ENCODE measurements at places on chromosomes 2 and 18. TPM values are rescaled to one million over a fixed set of nuclear protein-coding genes. Genes with fewer than 3 reads are reported as not detected.

GRCh38 chr18:13658436-13659204 is 67.7 kb downstream of the FAM210A start:
- peaks cover 51% of the 10 kb centered on the region for H3K4me1 ChIP-seq
- no peak overlapping the region for H3K4me3 ChIP-seq
- no peak for DNase-seq
- H3K27ac ChIP-seq, result peak overlapping the region; percentile 3
- H3K36me3 ChIP-seq, result no peaks in the 10 kb centered on the region

DNA sequence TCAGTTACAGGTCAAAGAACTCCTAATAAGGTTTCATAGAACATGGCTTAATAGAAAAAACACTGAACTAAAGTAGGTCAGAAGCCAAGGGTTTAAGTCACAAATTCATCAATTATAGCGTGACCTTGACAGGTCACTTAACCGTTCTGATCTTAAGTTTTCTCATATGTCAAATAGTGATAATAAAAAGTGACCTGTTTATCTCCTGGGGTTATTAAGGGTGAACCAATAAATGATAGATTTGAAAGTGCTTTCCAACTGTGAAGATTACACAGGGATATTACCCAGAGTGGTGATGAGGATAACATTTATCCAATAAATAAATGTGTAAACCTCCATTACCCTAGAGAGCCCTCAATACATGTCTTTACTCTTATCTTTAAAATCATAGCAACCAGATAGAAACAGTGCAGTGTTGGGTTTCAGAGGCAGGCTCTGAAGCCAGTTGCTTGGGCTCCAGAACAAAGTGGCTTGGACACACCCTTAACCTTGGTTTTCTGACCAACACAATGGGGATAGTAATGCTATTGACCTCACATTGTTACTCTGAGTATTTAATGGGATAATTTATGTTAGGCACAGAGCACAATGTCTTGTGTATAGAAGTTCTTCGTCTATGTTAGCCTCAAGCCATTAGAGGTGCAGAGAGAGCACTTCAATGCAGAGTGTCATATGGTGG is 48.6 kb downstream of the KLHL14 start:
- no peaks in the 10 kb centered on the region for H3K36me3 ChIP-seq
- no peaks in the 10 kb centered on the region for H3K4me1 ChIP-seq
- no peak overlapping the region for H3K27ac ChIP-seq
- H3K4me3 ChIP-seq, result no peak overlapping the region
- DNase-seq, result no peak
- H3K27me3 ChIP-seq, result peaks cover 6% of the 10 kb centered on the region

DNA sequence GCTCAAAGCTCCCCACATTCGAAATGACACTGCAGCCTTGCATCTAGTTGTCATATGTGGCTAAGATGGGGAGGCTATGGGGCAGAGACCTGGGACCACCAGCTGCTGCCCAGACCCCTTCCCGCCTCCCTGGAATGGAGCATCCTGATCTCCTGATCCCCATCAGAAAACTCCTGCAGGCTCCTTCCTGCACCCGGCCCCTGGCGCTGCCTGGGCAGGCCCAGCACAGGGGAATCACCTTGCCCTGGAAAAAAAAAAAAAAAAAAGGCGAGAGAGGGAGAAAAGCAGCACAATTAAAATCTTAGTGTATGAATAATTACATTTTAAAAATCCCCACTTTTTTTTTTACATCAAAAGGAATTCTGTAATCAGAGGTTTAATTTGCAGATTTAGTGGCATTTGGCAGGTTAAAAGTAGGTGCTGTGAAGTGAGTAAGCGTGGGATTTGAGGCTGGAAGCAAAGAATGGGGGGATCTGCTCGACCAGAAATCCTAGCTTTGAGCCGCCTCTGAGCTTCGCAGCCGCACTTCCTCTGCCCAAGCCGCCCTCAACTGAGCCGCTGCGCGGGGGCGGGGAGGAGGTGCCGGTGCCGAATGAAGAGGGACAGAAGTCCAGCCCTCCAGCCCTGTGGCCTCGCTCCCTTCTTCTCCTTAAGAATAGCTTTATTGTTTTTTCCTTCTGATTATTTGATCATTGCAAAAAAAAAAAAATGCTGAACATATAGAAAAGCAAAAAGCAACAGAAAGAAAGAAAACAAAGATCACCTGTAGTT is 30.0 kb downstream of the THNSL2 start:
- no peaks in the 10 kb centered on the region for H3K36me3 ChIP-seq
- no peak overlapping the region for H3K27ac ChIP-seq
- DNase-seq, result no peak
- H3K4me3 ChIP-seq, result peak overlapping the region; percentile 51
- H3K4me1 ChIP-seq, result peaks cover 10% of the 10 kb centered on the region

DNA sequence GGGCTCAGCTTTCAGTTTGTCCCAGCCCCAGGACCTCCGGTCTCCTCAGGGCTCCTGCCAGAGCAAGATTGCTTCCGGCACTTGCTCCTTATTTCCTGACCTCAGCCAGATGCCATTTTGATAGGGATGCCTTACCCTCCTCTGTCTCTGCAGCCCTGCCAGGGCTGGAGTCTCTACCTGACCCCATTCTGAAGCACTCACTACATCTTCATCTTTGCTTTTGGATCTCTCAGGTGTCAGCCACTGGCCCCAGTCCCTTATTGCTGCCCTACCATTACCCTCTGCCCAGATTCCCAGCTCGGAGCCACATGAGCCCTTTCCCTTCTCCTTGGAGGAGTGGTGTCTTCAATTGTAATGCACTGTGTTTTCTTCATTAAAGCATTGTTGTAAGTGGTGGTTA is 17.1 kb downstream of the OSBPL6 start:
- peaks cover 7% of the 10 kb centered on the region for H3K4me1 ChIP-seq
- no peak for DNase-seq
- no peak overlapping the region for H3K27ac ChIP-seq
- peaks cover 4% of the 10 kb centered on the region for H3K36me3 ChIP-seq
- H3K4me3 ChIP-seq, result no peak overlapping the region
- no peaks in the 10 kb centered on the region for H3K27me3 ChIP-seq

DNA sequence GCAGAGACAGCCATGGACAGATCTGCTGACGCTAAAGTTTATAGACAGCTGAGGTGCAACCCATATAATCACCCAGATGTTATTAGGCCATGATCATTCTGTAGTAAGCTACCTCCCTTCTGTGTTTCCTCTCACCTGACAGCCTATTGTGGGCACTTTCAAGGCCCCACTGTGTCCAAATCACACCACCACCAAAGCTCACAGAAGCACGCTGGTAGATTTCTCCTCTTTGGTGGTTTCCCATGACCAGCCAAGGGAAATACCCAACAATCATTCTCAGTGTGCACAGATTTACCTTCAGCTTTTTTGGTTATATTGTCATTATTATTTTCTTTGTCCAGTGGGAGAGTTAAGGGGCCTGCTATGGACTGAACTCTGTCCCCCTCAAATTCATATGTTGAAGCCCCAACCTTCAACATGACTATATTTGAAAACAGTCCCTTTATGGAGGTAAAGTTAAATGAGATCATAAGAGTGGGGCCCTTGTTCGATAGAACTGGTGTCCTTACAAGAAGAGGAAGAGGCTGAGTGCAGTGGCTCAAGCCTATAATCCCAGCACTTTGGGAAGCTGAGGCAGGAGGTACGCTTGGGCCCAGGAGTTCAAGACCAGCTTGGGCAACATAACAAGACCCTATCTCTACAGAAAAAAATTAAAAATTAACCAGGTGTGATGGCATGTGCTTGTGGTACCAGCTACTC is 74.0 kb upstream of the MSH6 start:
- H3K27me3 ChIP-seq, result no peaks in the 10 kb centered on the region
- DNase-seq, result no peak
- no peaks in the 10 kb centered on the region for H3K4me1 ChIP-seq
- no peak overlapping the region for H3K4me3 ChIP-seq
- no peak overlapping the region for H3K27ac ChIP-seq
- no peaks in the 10 kb centered on the region for H3K36me3 ChIP-seq

- no peak overlapping the region for H3K27ac ChIP-seq
- no peak for DNase-seq
- H3K27me3 ChIP-seq, result peaks cover 5% of the 10 kb centered on the region
- H3K36me3 ChIP-seq, result no peaks in the 10 kb centered on the region
- no peak overlapping the region for H3K4me3 ChIP-seq
- H3K4me1 ChIP-seq, result peaks cover 12% of the 10 kb centered on the region
Measured at GRCh38 chr2:206271065-206271464, 3.4 kb upstream of the ZDBF2 start.

- H3K27me3 ChIP-seq, result no peaks in the 10 kb centered on the region
- H3K4me3 ChIP-seq, result no peak overlapping the region
- no peaks in the 10 kb centered on the region for H3K36me3 ChIP-seq
- no peak for DNase-seq
Measured at GRCh38 chr2:98505971-98506664, 61.5 kb downstream of the INPP4A start.

- H3K4me3 ChIP-seq, result no peak overlapping the region
- H3K36me3 ChIP-seq, result no peaks in the 10 kb centered on the region
- H3K4me1 ChIP-seq, result no peaks in the 10 kb centered on the region
- no peak for DNase-seq
Measured at GRCh38 chr2:34153484-34153883, 554.4 kb upstream of the FAM98A start.

- no peaks in the 10 kb centered on the region for H3K36me3 ChIP-seq
- no peak overlapping the region for H3K27ac ChIP-seq
- DNase-seq, result no peak
- no peaks in the 10 kb centered on the region for H3K27me3 ChIP-seq
- peaks cover 23% of the 10 kb centered on the region for H3K4me1 ChIP-seq
Measured at GRCh38 chr2:186546846-186547245, 43.0 kb upstream of the ITGAV start.

DNA sequence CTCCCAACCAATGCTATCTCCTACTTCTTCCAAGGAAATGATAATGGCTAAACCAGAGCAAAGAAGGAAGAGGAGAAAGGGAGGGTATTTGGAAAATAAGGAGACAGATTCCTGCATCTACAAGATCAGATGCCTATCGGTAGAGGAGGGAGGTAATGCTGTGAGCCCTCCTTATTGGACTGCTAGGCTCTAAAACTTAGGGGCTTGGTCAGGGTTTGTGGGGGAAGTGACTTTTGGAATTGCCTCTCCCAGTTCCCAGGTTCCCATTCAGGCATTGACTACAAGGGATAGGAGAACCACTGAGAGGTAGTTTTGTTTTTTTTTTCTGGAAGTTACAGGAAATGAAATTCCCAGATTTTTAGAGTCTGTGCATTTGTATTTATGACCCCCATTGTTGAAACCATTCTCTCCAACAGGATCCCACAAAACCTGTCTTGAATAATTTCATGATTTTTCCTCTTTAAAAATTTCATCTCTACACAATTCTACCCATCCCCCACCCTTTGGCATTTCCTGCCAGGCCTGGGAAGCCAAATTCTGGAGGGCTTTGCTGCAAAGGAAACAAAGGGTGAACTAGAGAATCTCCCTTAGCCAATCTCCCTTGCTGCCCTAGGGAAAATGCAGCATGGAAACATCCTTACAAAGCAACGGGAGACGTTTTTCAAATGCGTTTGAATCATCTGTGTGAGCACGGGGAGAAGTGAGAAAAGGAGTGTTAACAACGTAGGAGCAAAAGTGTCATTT is 282.1 kb upstream of the EPAS1 start:
- H3K4me3 ChIP-seq, result peak overlapping the region; percentile 8
- no peaks in the 10 kb centered on the region for H3K27me3 ChIP-seq
- peaks cover 43% of the 10 kb centered on the region for H3K4me1 ChIP-seq

GRCh38 chr18:79108549-79109215 is 39.5 kb downstream of the ATP9B start:
- H3K4me3 ChIP-seq, result no peak overlapping the region
- no peaks in the 10 kb centered on the region for H3K27me3 ChIP-seq
- peaks cover 2% of the 10 kb centered on the region for H3K36me3 ChIP-seq
- DNase-seq, result no peak
- peaks cover 3% of the 10 kb centered on the region for H3K4me1 ChIP-seq

DNA sequence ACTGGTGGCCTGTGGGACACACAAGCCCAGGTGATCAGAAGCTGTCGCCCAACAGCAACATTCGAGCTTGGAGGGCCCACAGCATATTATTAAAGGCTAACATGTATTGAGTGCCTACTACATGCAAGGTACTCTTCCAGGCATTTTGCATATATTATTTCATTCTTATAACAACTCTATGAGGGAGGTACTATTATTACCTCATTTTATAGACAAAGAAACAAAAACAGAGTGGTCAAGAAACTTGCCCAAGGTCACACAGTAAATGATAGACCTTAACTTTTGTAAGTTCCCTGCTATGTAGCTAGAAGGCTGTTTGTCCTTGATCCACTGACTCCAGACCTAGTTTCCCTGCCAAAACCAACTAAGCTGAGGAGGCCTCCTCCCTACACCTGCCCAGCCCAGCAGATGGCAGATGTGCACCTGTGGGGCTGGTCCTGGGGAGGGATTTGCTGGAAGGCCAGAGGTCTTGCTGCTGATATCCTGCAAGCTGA is 35.7 kb downstream of the KANSL3 start:
- H3K27me3 ChIP-seq, result no peaks in the 10 kb centered on the region
- H3K36me3 ChIP-seq, result peaks cover 55% of the 10 kb centered on the region
- no peak overlapping the region for H3K27ac ChIP-seq
- no peaks in the 10 kb centered on the region for H3K4me1 ChIP-seq
- DNase-seq, result no peak

Gene FIGN
- total RNA-seq, result 11.8 TPM

Gene CARF
- 7.8 TPM for total RNA-seq

Gene ARL5A
- total RNA-seq, result 58.2 TPM

Gene PTGR3
- 8.9 TPM for total RNA-seq
